WTC11 (cell line): ENCODE measurements at places on chromosomes 5 and 9.

GRCh38 chr9:137255448-137256114 is 454 bp downstream of the NELFB start:
- peak; percentile 57 for DNase-seq

- no peak for DNase-seq
Measured at GRCh38 chr9:112198646-112199045, 23.5 kb upstream of the SUSD1 start.

GRCh38 chr9:103997856-103998370 is 96.2 kb upstream of the SMC2 start:
- DNase-seq, result no peak

- no peak for DNase-seq
Measured at GRCh38 chr5:97071101-97071500, 71.3 kb downstream of the LIX1 start.

GRCh38 chr5:58060996-58061395 is 398.9 kb downstream of the PLK2 start:
- DNase-seq, result no peak

- no peak for DNase-seq
Measured at GRCh38 chr9:137614631-137615386, 4.0 kb upstream of the EHMT1 start.

- DNase-seq, result no peak
Measured at GRCh38 chr9:28699632-28700031, 1126.4 kb upstream of the C9orf72 start.

GRCh38 chr5:41406936-41407335 is 103.5 kb downstream of the PLCXD3 start:
- DNase-seq, result no peak

DNA sequence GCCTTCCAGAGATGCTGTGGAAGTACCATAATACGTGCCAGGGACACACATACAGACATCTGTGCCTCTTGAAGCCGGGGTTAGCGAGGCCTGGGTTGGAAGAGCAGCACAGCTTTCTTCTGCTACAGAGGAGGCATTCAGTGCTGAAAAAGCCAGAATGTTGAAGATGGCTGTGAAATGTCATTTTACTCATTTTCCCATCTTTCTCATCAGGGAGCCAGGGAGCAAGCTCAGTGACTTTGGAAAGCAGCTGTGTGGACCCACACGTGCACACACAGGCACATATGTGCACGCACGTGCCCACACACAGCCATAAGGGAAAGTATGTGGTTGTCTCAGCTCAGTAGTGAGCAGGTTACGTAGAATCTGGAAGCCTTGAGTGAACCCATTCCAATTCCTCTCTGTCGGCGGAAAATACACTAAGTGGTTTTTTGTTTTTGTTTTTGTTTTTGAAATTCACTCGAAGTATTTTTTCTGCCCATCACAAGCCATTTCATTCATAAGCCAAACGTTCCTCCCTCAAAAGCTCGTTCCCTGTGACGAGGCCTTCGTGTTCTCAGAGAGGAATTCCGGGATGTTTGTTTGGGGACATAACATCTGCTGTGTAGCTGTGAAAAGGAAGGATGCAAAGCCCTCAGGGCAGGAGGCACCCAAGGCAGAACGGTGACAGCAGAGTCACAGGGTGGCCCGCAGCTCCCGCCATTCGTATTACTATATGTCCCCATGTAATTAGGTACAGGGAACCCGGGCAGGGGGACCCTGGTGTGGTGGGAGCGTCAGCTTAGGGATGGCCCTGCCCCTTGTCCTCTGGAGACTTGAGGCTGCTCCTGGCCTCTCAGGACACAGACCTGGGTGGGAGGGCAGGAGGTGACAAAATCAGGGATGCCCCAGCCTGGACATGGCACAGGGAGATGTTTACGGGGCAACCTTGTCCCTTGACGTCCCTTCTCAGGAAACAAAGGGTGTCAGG is 29.0 kb upstream of the ANKRD33B start:
- no peak for DNase-seq

DNA sequence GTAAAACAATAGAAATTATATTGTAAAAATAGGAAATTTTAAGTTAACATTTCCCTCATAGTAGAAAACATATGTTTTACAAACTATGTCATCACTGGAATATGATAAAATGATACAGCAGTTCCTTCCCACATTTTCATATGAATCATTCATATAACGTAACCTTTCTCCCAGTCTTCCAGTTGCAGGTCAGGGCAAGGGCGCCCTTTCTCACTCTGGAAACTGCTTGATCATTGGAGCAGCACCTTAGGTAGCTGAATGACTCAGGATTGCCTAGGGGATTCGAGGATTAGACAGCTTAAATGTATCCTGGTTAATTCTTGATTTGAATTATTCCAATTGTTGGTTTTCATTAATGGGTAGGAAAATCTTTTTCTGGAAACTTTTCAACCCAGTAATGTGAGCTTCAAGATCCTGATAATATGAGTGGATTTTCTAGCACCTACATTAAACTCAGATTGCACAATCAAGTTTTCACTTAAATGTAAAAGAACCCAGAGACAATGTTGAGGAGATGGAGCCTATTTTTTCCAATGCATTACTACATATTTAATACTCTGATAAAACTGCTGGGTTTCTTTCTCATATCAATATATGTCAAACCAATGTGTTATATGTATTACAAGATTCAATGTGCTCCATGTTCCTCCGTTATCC is 32.6 kb upstream of the ANXA1 start:
- no peak for DNase-seq

DNA sequence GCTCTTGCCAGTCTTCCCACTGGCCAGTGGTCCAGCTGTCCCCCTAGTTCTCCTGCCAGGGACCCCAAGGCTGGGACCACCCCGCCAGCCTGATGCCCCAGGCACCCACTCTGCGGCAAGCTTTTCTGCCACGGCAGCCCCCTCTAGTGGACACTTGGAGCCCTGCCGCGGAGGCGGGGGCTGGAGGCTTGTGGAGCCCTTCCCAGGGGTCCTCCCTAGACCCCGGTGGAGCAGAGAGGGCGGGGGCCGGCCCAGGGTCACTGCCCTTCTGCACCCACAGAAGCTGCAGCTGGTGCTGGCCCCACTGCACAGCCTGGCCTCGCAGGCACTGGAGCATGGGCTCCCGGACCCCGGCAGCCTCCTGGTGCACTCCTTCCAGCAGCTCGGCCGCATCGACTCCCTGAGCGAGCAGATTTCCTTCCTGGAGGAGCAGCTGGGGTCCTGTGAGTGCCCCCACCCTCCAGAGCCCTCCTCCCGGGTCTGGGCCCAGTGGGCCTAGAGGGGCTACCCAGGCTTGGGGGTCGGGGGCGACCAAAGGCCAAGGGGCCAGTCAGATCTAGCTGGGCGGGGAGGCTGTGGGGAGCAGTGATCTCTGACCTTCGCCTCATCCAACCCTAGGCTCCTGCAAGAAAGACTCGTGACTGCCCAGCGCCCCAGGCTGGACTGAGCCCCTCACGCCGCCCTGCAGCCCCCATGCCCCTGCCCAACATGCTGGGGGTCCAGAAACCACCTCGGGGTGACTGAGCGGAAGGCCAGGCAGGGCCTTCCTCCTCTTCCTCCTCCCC is 9.1 kb downstream of the EGFL7 start:
- peak; percentile 80 for DNase-seq

DNA sequence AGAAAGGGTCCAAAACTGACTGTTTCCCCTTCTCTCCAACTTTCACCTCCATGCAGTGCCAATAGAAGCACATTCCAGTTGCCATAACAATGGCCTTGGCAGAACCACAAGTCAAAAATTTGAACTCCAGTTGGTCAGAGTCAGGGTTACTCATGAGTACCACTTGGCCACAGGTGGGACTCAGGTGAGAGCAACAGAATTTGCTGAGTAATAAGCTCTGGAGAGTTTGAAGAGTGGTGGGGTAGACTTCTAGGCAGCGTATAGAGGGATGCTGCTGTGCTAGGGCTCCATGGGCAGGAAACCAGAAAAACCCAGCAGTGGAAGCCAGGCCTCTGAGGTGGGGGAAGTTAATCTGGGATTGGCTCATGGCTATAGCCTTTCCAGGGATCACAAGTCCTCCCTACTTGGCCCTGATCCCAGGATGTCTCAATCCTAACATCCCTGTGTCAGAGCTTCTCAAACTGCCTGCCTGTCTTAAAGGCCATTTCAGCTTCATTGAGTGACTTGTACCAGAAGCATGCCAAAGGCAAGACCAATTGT is 30.2 kb downstream of the SNX18 start:
- DNase-seq, result no peak

- no peak for DNase-seq
Measured at GRCh38 chr5:122183788-122184170, 54.4 kb downstream of the ZNF474 start.

- no peak for DNase-seq
Measured at GRCh38 chr5:158375531-158375930, 516.6 kb upstream of the CLINT1 start.

DNA sequence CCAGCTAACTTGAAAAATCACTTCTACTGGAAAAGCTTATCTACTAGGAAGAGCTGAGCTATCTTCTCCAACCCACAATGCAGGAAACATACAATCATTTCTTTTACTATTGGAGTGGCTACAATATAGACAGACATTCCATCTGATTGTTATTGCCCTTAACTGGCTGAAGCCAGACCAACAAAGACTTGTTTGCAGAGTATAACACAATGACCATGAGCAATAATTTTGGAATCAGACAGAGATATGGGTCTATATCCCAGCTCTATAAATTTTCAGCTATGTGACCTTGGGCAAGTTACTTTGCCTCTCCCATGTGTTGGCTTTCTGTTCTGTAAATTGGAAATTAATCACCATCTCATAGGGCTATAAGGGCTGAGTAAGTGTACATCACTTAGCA is 244.7 kb upstream of the SLC30A5 start:
- DNase-seq, result no peak

DNA sequence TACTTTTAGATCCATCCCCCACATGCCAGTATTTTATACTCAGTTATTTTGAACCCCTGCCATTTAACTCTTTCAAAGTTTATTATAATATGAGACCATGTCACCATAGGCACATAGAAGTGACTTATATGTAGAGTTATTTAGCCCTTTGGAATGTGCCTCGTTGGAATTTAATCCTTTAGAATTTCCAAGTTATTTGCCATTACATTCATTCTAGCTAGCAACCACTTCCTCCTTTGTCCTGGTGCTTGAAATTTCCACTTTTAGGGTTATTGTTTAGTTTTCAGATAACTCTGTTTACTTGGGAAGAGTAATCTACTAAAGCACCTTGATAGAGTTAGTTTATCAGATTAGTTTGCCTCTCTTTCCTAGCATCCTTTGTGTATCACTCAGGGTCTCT is 82.8 kb upstream of the TLE1 start:
- no peak for DNase-seq

GRCh38 chr5:145574889-145575573 is 260.1 kb downstream of the PRELID2 start:
- no peak for DNase-seq

DNA sequence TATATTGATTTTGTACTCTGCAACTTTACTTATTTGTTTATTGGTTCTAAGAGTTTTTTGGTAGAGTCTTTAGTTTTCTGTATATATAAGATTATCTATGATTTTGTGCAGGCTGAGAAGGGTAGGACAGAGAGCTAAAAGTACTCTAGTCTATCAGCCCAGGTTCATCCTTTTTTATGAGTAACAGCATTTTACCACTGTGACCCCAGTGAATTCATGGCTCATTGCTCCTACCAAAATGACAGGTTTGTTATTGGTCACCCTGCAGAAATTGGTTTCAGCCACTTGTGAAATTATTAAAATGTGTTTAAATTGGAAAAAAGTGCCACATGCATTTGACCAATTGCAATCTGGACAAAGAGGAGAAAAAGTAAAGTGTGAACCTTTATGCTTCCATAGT is 421.4 kb upstream of the DAB2 start:
- no peak for DNase-seq

GRCh38 chr5:68683632-68684036 is 410.2 kb upstream of the SLC30A5 start:
- no peak for DNase-seq

- DNase-seq, result no peak
Measured at GRCh38 chr9:109328978-109329637, 8.2 kb upstream of the EPB41L4B start.

GRCh38 chr5:3187771-3188425 is 407.7 kb upstream of the IRX1 start:
- no peak for DNase-seq

- DNase-seq, result peak; percentile 34
Measured at GRCh38 chr9:75891277-75891741, 836 bp downstream of the PCSK5 start.

DNA sequence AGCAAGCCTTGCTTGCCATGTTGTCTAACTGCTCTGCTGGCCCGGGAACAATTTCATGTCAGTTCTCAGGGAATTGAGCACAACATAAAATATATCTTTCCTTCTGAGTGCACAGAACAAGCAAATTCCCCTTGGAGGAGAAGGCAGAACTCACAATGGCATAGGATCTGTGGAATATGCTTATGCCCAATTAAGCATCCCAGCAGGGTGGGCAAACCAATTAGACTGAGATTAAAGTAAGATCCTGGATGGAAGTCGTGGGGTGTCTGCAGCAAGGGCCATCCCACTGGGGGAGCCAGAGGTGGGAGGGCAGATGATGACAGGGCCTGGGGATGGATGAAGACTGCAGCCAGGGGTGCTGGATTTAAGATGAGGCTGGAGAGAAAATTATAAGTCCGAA is 114.1 kb downstream of the BRINP1 start:
- DNase-seq, result no peak
